ENCODE measurements at places on chromosomes 16 and 17.

DNA sequence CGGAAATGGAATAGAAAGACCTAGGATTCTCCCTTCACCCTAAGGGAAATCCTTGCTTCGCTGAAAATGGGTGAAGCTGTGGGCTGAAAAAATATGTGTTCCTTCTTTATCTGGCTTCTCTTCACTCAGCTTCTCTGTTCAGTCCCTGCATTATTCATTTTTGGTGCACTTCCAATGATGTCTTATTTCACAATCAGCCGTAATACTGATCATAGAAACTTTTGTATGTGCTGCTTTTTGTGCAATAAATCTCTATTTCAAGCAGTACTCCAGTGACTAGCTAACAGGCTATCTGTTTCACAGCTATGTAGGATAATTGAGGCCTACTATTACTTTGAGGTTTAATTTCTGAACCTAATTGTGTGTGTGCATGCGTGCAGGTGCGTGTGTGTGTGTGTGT lies 144.6 kb downstream of the FOXL1 start:
- no peak for DNase-seq

- no peak for DNase-seq
Measured at GRCh38 chr16:67249178-67250044, 632 bp downstream of the SLC9A5 start.

GRCh38 chr16:1175566-1176279 lies 22.8 kb downstream of the CACNA1H start:
- no peak for DNase-seq

DNA sequence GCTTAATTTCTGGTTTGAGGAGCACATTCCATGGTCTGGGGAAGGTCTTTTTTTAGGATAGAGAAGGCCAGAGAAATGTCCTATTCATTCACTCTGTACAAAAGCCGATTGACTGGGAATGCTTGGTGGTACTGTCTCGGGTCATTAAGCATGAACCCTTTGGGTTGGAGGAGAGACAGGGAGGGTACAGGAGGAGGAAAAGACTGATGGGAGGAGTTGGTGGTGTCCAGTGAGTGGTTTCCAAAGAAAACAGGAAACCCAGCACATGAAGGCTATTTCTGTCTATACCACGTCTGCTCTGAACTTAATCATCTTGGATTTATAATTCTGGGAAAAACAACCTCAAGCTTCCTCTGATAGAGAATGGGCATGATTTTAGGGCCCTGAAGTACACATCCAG lies 111.9 kb downstream of the XYLT1 start:
- DNase-seq, result no peak

DNA sequence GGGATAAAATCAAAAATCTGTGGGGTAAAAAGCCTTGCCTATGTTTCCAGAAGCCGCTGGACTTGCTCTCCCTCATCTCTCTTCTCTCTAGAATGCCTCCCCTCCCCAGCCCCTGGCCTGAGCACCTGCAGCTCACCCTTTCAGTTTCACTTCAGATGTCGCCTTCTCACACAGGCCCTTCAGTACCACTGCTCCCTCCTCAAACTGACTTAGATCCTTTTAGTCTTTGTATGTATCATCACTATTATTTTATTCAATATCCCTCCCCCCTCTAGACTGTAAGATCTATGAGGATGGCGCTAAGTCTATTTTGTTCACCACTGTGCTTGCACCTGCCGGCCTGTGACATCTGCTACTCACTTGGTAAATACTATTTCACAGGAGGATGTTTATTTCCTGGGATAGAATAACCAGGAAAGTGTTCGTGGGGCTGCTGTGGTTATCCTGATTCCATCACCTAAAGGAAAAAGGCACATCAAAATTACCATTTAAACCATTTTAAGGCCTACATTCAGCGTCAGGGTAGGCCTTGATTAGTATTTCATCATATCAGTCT lies 122.3 kb downstream of the MRTFB start:
- DNase-seq, result peak; percentile 96

GRCh38 chr17:5024604-5025003 lies 10.6 kb downstream of the SLC52A1 start:
- DNase-seq, result no peak

DNA sequence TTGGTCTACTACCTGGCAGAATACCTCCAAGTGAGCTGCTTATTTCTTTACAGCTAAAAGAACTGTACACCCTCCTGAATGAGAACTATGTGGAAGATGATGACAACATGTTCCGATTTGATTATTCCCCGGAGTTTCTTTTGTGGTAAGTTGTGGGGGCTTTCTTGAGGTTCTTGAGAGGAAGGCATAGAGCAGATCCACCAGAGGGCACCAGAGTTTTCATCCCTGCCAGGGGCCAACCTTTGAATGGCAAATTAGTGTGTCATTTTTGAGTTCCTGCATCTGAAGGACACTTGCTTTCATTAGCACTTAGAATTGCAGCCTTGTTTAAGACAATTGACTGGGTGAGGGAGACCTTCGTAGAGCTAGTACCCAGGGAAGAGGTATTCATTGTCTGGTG lies 35.0 kb downstream of the NMT1 start:
- peak; percentile 62 for DNase-seq

GRCh38 chr17:75591722-75592302 lies 4.2 kb downstream of the MYO15B start:
- DNase-seq, result no peak

DNA sequence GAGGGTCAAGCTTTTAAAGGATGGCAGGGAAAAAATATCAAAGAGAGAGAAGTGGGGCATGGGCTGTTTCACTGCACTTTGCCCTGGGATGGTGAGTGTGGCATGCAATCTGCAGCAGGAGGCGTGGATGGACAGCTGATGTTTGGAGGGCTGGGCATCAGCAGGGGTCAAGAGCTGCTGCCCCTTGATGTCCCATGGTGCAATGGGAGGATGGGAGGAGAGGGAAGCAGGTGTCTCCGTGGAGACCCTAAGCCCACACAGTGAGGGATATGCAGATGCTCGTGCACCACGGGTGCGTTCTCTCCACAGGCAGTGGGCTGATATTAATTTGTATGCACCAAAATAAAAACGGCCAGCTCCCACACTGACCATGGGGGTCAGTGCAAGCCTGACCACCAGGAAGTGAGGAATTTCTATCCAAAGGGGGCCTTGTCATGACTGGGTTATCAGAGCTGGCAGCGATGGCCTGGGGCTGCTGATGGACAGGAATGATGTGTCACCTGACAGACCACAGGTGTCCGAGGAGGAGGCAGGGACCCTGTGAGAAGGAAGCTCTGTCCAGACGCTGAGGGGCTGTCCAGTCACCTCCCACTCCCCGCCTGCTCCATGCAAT lies 183.6 kb downstream of the IRF8 start:
- DNase-seq, result no peak

DNA sequence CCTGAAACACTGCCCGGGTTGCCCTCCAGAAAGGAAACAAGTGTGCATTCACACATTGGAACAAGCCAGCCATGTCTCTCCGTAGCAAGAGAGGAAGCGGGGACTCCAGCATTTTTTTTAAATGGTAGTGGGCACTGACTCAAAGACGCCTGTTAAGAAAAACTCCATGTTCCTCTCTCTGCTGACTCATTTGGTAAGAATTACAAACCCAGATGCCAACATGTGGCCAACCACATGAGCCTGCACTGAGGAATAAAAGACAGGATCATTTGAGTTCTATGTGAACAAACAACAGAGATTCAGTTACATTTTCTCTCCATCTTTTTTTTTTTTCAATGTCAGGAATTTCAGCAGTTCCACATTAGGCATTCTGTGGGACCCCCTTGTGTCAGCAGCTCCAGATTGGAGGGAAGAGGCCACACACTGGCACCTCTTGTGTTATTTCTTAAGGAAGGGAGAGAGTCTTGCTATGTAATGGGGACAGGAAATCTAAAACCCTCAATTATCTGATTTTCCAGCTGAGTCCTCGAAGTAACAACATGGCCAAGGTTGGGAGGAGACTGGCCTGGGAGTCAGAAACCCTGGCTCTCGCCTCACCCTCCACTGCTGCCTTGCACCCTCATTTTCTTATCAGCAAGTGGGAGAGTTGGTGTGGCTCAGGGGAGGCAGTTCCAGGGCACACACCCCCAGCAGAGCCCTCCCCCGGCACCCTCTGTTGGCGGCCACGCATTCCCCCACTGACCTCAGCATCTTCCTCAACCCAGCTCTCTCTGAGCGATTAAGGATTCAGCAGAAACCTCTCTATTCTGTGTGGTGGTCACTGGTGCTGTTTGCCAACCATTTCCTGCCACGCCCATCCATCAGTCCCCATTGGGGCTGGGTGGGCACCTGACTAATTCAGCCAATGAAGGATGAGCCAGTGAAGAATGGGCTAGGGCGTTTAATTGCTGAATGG lies 173.0 kb downstream of the FOXL1 start:
- DNase-seq, result no peak

DNA sequence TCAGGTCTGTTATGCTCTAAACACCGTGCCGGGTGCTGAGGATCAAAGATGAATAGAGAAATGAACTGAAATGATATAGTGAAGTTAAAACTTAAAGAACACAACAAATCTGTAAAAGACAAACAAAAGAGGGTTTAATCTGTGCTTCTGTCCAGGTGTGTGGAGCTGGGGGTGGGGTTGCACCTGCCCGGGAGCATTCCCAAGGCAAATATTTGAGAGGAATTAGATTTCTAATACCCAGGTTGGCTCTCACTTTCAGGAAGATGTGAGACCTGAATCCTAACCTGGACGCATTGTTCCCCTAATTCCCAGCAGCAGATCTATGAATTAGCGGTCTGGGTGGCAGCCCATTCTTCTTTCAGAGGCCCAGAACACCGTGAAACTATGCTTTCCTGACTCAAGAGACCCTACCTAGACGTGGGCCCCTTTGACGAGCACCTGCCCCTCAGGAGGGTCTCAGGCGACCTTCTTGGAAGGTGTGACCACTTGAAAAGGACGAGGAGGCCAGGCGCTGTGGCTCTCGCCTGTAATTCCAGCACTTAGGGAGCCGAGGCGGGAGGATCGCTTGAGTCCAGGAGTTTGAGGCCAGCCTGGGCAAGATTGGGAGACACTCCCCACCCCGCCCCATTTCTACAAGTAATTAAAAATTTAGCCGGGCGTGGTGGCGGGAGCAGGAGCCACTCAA lies 677 bp upstream of the RANGRF start:
- peak; percentile 79 for DNase-seq

- DNase-seq, result no peak
Measured at GRCh38 chr17:64413513-64413912, 22.9 kb upstream of the PECAM1 start.

- no peak for DNase-seq
Measured at GRCh38 chr17:10313037-10313672, 59.7 kb downstream of the MYH13 start.

DNA sequence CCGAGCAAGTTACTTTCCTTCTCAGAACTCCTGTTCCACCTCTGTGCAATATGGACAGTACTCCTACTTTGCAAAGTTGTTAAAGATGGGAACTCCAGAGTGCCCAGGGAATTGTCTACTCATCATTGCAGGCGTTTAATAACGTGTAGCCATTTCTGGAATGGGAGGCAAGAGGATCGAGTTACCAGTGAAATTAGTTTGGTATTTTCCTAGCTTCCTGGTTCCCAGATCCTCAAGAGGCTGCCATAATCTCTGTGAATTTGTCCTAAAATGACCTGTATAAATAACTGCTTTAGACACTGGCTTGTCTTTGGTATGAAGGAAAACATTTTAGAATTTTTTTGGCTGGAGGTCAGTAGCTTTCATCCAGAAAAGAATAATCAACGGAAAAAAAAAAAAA lies 27.7 kb downstream of the WWOX start:
- DNase-seq, result peak; percentile 29

- peak; percentile 52 for DNase-seq
Measured at GRCh38 chr17:17455173-17455572, 21.6 kb upstream of the MED9 start.

DNA sequence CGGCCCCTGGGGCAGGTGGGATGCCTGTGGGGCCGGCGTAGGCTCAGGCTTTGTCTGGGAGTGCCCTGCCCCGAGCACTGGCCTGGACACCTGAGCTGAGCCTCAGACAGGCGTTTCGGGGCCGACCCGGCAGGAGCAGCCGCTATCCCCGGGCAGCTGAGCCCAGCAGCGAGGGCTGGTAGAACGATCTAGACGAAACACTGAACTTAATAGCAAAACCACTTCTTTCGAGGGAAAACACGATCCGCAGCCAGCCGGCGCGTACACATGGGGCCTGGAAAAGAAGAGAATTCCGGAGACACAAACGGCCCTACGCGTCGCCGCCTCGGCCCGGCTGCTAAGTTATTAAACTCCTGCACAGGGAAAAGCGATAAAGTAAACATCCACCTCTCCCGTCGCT lies 22.0 kb upstream of the SSTR5 start:
- no peak for DNase-seq

DNA sequence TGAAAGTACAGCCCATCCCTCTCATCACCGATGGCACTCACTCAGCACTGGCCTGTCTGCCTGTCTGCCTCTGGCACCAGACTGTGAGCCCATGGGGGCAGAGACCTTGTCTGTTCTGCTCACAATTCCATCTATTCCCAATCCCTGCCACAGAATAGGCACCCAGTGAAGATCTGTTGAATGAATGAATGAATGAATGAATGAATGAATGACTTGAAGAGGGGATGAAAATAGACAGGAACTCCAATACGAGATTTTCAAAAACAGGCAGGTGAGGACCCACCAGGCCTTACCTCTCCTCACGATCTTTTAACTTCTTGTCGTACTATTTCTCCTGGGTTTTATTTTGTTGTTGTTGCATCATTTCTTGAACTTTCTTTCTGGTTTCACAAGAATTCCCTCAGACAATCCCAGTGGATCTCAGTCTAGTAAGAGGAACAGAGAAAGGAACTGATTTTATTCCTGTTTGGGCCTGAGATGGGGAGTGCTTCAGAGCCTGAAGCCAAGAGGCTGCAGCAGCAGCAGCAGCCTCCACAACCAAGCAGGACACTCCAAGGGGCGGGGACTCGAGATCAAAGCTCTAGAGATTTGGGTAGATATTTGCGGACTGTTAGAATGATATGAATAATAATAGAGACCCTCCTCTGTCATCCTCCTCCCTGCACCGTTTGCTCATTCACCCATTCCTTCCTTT lies 17.7 kb downstream of the KRT9 start:
- no peak for DNase-seq

GRCh38 chr16:25110387-25110947 lies 1.1 kb upstream of the LCMT1 start:
- DNase-seq, result peak; percentile 32

DNA sequence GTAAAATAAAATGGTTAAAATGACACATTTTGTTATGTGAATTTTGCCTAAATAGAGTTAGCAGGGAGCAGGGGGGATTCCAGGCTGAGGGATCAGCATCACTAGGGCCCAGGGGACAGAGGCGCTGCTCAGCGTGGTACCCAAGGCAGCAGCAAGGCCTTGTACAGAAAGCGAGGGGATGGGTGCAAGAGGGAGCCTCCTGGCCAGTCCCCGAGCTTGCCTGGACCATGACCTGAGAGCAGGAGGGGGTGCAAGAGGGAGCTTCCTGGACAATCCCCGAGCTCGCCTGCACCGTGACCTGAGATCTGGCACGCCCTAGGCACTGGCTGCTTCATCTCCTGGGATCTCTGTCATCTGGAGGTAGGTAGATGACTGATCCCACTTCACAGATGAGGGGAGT lies 17.3 kb upstream of the JPH3 start:
- DNase-seq, result no peak

DNA sequence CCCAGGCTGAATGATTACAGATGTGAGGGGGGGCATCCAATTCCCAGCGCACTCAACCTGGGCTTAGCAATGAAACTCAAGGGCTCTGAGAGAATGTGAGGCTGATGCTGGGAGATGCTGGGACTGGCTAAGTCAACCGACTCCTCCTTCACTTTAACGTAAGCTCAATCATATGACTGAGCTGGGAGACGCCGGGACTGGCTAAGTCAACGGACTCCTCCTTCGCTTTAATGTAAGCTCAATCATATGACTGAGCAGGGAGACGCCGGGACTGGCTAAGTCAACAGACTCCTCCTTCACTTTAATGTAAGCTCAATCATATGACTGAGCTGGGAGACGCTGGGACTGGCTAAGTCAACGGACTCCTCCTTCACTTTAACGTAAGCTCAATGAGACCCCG lies 179.4 kb downstream of the VPS53 start:
- DNase-seq, result no peak
